Karpas-422 (cell line): ENCODE measurements at places on chromosomes 16 and 17. TPM values are rescaled to one million over a fixed set of nuclear protein-coding genes. Genes with fewer than 3 reads are reported as not detected.

Gene ZFHX3
- total RNA-seq = 0.36 and 0.67 TPM in 2 replicates

Gene CCR7
- not detected in 2 replicates for total RNA-seq

Gene STAT5B
- 110 and 142 TPM in 2 replicates for total RNA-seq

Gene CCL2
- total RNA-seq = not detected in 2 replicates

Gene PRAC1
- total RNA-seq = not detected in 2 replicates

Gene CNGB1
- total RNA-seq = not detected in 2 replicates

Gene CA7
- not detected in 2 replicates for total RNA-seq

GRCh38 chr17:73589363-73589980, 54.8 kb downstream of the SDK2 start:
- H3K4me1 ChIP-seq = peaks cover 3% of the 10 kb centered on the region; the same call in 1 of the 2 replicates
- no peak for DNase-seq
- H3K4me3 ChIP-seq = no peak overlapping the region
- no peak overlapping the region for H3K27ac ChIP-seq

GRCh38 chr16:68079626-68080344, 5.4 kb upstream of the NFATC3 start:
- peak overlapping the region; percentile 79 for H3K27ac ChIP-seq
- no peaks in the 10 kb centered on the region for H3K27me3 ChIP-seq
- H3K36me3 ChIP-seq = peaks cover 17% of the 10 kb centered on the region
- H3K4me1 ChIP-seq = peaks cover 65% of the 10 kb centered on the region

GRCh38 chr17:81239714-81240555, 817 bp downstream of the NDUFAF8 start:
- H3K36me3 ChIP-seq = no peaks in the 10 kb centered on the region
- peak; percentile 71 for DNase-seq
- no peaks in the 10 kb centered on the region for H3K27me3 ChIP-seq

- H3K27me3 ChIP-seq = no peaks in the 10 kb centered on the region
- H3K27ac ChIP-seq = no peak overlapping the region
- H3K36me3 ChIP-seq = no peaks in the 10 kb centered on the region
- no peak overlapping the region for H3K4me3 ChIP-seq
- no peaks in the 10 kb centered on the region for H3K4me1 ChIP-seq
These were observed 26.0 kb upstream of the ERN1 start for GRCh38 chr17:64155751-64156544.

DNA sequence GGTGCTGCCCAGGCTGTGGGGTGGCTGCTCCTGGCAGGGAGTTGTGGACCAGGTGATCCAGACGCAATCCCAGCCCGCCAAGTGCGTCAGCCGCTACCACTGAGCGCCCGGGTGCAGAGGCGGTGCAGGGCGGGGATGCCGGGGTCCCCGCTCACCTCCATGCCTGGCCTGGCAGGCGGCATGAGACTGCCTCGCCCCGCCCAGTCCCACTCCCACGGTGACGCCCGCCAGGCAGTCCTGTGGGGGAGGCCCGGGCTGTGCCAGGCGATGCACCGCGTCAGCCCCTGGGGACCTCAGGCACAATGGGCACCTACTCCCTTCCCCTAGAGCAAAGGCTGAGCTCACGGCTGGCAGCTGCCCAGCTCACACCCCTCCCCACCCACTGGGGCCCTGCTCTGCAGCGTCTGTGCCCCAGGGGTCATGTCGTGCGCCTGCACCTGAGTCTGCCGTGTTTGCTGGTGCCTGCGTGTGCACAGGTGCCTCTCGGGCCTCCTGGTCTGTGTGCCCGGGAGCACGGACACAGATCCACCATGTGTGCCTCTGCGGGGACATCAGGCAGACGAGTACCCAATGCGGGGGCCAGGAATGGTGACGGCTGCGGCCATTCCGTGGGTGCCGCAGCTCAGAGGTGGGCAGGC, 5.3 kb downstream of the RPUSD1 start:
- H3K36me3 ChIP-seq = peaks cover 5% of the 10 kb centered on the region; the same call in 1 of the 2 replicates
- no peaks in the 10 kb centered on the region for H3K27me3 ChIP-seq
- peak; percentile 69 for DNase-seq
- H3K4me3 ChIP-seq = no peak overlapping the region
- no peak overlapping the region for H3K27ac ChIP-seq
- peaks cover 30% of the 10 kb centered on the region for H3K4me1 ChIP-seq

DNA sequence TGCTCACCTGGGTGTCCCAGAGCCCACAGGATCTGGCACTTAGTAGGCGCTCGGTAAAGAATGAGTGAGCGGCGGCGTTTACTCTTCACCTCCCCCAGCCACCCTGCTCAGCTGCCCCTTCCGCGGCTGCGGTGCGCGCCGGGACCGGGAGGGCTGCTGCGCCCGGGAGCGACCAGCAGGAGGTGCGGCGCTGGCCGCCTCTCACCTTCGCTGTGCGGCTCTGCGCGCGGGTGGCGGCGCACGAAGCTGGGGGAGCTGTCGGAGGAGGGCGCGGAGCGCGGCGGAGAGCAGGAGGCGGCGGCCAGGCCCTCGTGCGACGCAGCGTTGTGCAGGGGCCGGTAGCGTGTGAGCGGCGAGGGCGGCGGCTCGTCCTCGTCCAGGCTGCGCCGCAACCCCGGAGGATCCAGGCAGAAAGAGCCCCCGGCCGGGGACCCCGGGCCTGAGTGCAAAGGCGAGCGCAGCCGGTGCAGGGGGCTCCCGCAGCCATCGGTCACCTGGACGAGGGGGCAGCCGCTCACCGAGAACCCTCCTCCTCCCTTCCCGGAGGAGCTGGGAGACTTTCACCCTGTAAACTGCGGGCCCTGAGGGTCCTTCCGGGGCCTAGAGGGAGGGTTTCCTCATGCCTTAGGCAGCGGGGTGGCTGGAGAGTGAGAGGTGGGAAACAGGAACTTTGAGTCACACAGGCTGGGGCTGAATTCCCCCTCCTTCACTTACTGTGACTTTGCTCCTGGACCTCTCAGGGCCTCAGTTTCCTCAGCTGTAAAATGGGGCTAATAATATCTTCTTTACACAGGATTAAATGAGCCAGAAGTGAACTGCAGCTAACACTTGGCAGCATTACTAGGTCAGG, 12.5 kb downstream of the SAMD14 start:
- no peak overlapping the region for H3K4me3 ChIP-seq
- no peak overlapping the region for H3K27ac ChIP-seq
- no peak for DNase-seq

DNA sequence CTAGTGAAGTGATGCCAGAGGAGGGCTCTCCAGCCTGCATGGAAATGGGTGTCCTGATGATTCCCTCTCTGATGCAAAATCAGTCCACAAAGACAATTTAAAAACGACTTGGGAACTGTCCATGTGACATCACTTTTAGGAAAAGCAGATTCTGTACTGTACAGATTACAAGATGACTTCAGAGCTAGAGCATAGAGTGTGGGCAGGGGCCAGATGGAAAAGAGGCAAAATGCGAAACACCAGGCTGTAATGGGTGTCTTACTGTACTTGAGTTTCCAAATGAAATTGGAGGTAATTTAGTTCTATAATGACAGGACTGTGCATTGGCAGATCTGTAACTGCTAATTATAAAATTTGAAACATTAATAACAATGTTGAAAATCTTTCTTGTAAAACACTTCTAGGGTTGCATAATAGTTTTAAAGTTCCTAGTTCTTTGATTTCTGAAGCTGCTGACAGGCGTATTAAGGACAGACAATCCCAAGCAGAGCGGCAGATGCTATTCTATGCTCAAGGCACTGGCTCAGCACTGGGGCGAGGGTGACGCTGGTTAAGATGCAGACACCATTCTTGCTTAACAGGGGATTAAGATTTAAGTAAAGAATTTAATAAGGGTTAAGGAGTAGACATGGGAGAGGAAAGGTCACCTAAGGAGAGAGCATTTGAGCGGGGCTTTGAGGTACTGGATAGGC, 29.6 kb downstream of the OGFOD1 start:
- H3K27ac ChIP-seq = no peak overlapping the region
- no peak overlapping the region for H3K4me3 ChIP-seq
- no peaks in the 10 kb centered on the region for H3K27me3 ChIP-seq

GRCh38 chr16:77171745-77172635, 19.0 kb upstream of the MON1B start:
- no peak overlapping the region for H3K27ac ChIP-seq
- H3K4me1 ChIP-seq = no peaks in the 10 kb centered on the region
- H3K27me3 ChIP-seq = no peaks in the 10 kb centered on the region
- peak; percentile 86 for DNase-seq

DNA sequence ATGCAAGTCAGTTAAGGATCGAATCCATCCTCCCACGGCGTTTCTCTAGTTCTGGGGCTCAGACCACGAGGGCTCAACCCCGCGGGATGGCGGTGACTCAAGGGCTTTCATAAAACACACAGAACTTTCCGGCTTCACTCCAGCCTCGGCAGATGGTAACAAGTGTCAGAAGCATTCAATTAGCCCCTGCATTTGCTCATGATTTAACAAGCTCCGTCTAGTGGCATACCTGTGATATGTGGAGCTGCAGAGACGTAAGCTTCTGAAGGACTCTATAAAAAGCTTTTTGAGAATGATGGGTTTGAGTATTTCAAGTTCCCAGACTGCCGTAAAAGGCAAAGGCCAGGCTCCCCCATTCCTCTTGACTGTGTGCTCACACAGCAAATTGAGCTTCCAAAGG, 91.3 kb upstream of the SEC14L1 start:
- no peak overlapping the region for H3K27ac ChIP-seq
- DNase-seq = no peak
- H3K27me3 ChIP-seq = no peaks in the 10 kb centered on the region

DNA sequence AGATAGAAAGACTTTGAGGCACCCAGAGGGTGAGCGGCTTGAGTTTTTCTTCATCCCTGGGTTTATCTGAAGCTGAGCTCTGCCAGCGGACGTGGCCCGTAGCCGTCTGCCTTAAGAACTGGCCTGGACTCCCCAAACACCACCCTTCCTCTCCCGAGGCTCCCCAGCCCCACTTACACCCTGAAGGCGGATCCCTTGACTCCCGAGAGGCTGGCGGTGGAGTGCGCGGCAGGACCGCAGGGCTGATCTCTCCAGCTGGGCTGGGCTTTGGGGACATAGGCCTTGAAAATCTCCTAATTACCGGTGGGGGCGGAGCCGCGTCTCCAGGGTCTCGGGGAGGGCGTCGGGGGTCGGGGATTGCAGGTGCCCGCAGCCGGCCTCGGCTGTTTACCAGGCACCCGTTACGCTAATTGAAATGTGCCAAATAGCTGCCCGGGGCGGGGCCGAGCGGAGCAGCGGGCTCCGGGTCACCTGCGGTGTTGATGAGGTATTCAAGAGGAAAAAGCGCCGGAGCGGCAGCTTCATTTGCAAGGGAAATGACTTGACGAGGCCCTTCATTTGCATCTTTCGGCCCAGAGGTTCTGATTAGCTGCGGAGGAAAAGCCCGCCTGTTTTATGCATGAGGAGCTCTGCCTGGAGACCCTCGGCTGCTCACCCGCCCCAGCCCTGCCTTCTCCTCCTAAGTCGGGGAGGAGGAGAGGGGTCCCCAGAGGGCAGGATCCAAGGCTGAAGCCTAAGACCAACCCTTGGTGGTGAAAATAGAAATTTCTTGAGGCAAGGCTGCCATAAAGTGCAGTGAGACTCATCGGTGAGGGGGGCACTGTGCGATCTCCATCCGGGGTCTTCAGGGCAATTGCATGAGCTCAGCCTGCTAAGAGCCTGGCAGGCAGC, 100.7 kb downstream of the MGAT5B start:
- peak overlapping the region; percentile 63 for H3K4me3 ChIP-seq
- H3K4me1 ChIP-seq = peaks cover 31% of the 10 kb centered on the region
- no peaks in the 10 kb centered on the region for H3K36me3 ChIP-seq

GRCh38 chr17:50604513-50604912, 30.2 kb upstream of the ABCC3 start:
- no peak for DNase-seq
- no peak overlapping the region for H3K4me3 ChIP-seq
- no peaks in the 10 kb centered on the region for H3K27me3 ChIP-seq
- H3K4me1 ChIP-seq = peaks cover 4% of the 10 kb centered on the region; the same call in 1 of the 2 replicates
- H3K27ac ChIP-seq = no peak overlapping the region
- H3K36me3 ChIP-seq = no peaks in the 10 kb centered on the region

- no peak overlapping the region for H3K4me3 ChIP-seq
- DNase-seq = no peak
- H3K4me1 ChIP-seq = peaks cover 20% of the 10 kb centered on the region
- H3K27ac ChIP-seq = no peak overlapping the region
These were observed 4.6 kb upstream of the MVD start for GRCh38 chr16:88667461-88667860.

DNA sequence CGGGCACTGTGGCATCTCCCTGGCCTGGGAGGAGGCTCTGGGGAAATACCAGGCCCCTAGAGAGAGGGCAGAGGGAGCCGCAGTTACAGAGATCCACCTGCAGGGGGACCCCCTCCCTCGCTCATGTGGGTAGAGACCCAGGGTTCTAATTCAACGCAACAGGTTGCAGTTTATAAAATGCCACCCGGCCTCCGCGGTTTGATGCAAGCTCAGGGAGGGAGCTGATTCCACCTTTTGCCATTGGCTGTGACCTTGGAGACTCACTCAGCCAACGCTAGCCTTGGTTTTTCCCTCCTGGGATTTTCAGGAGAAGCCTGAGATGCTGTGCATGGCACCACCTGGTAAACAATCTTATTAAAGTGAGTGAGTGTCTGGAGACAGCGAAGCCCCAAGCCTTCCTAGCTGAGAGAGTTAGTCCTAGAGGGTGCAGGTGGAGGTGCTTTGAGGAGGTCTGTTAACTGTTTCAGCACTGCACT, 12.1 kb downstream of the TTLL6 start:
- no peaks in the 10 kb centered on the region for H3K4me1 ChIP-seq
- no peaks in the 10 kb centered on the region for H3K36me3 ChIP-seq
- DNase-seq = peak; percentile 80

DNA sequence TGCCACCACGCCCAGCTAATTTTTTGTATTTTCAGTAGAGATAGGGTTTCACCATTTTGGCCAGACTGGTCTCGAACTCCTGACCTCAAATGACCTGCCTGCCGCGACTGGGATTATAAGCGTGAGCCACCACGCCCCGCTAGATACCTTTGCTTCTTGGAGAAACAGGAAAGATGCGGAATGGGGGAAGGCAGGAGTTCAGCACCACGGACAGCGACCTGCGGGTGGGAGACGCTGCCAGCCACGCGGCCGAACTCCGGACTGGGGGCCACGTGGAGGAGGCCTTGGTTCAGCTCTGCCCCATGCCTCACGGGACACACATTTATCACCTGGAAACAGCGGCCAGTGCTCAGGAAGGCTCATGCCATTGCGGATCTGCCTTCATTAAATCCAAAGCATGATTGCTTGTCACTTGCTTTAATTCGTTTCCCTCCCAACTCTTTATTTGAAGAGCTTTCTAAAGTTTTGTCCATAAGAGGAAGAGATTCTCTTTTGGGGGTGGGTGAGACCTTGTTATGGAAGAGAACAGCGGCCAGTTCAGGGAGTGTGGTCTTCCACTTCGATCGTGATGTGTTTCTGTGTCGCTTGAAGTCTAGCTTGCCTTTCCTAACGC, 219.9 kb downstream of the ENGASE start:
- H3K4me1 ChIP-seq = no peaks in the 10 kb centered on the region
- H3K4me3 ChIP-seq = no peak overlapping the region
- no peak overlapping the region for H3K27ac ChIP-seq

DNA sequence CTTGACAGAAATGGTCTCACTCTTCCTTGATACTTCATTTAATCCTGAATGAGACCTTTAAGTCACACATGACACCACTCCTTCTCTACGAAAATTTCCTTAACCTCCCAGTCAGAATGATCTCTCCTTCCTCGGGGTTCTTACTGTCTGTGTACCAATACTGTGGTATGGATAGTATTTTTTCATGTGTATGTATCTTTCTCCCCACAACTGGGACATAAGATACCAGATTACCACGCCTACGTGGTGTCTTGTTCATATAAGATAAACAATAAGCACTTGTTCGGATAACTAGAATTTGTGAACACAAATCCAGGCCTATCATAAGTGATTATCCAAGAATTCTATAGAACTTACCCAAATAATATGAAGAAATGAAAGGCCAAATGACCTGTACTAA, 11.3 kb downstream of the NUP88 start:
- no peak overlapping the region for H3K4me3 ChIP-seq
- H3K27me3 ChIP-seq = no peaks in the 10 kb centered on the region
- DNase-seq = no peak
- H3K27ac ChIP-seq = no peak overlapping the region
- H3K36me3 ChIP-seq = peaks cover 87% of the 10 kb centered on the region

- peaks cover 40% of the 10 kb centered on the region for H3K36me3 ChIP-seq
- no peak overlapping the region for H3K27ac ChIP-seq
- no peak overlapping the region for H3K4me3 ChIP-seq
- peaks cover 12% of the 10 kb centered on the region for H3K4me1 ChIP-seq
These were observed 56.9 kb upstream of the TRAP1 start for GRCh38 chr16:3774156-3774767.
